ENCODE measurements at places on chromosomes 2 and 18.

GRCh38 chr2:134244086-134244485 is 9.8 kb upstream of the MGAT5 start:
- no peak overlapping the region for H3K4me3 ChIP-seq
- no peak for DNase-seq
- peaks cover 6% of the 10 kb centered on the region for H3K36me3 ChIP-seq
- H3K4me1 ChIP-seq, result peaks cover 71% of the 10 kb centered on the region
- no peaks in the 10 kb centered on the region for H3K27me3 ChIP-seq

- H3K27me3 ChIP-seq, result no peaks in the 10 kb centered on the region
- peak overlapping the region; percentile 91 for H3K4me3 ChIP-seq
- H3K36me3 ChIP-seq, result peaks cover 29% of the 10 kb centered on the region
- no peak for DNase-seq
- peaks cover 31% of the 10 kb centered on the region for H3K4me1 ChIP-seq
These were observed 588 bp downstream of the CHAC2 start for GRCh38 chr2:53768242-53768542.

GRCh38 chr2:177432703-177433102 is 40.1 kb downstream of the AGPS start:
- peaks cover 70% of the 10 kb centered on the region for H3K36me3 ChIP-seq
- DNase-seq, result no peak
- no peaks in the 10 kb centered on the region for H3K4me1 ChIP-seq
- no peak overlapping the region for H3K4me3 ChIP-seq
- no peak overlapping the region for H3K27ac ChIP-seq

DNA sequence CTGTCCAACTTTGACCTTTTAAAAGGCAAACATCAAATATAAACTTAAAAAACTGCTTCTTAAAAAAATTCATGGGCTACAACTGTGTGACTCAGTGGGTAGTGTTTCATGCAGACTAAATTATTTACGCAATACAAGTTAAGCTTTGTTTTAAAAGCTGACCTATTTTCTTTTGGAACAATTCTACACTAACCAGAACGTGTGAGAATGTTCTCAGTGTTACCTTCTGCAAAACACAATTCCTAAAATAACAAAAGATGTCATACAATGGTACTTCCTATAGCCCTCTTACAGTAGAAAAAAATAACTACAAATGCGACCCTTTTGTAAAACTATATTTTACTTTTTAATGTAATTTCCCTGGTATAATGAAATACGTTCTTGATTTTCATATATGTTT is 793.8 kb upstream of the FSHR start:
- no peaks in the 10 kb centered on the region for H3K36me3 ChIP-seq
- H3K4me1 ChIP-seq, result peaks cover 6% of the 10 kb centered on the region
- no peak overlapping the region for H3K27ac ChIP-seq
- no peaks in the 10 kb centered on the region for H3K27me3 ChIP-seq
- no peak overlapping the region for H3K4me3 ChIP-seq

DNA sequence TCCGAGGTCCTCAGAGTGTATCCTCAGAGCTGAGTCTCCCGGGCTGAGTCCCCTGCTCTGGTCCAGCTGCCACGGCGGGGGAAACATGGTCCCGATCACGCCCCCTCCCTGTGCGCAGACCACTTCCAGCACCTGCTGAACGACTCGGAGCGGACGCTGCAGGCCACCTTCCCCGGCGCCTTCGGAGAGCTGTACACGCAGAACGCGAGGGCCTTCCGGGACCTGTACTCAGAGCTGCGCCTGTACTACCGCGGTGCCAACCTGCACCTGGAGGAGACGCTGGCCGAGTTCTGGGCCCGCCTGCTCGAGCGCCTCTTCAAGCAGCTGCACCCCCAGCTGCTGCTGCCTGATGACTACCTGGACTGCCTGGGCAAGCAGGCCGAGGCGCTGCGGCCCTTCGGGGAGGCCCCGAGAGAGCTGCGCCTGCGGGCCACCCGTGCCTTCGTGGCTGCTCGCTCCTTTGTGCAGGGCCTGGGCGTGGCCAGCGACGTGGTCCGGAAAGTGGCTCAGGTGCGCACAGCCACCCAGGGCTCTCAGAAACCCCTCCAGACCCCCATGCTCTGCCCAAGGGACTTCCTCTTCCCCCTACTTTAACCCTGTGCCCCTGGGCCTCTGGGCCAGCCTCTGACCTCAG is 26.7 kb downstream of the GPC1 start:
- DNase-seq, result no peak
- H3K27ac ChIP-seq, result no peak overlapping the region
- no peaks in the 10 kb centered on the region for H3K27me3 ChIP-seq
- no peaks in the 10 kb centered on the region for H3K4me1 ChIP-seq

Data from activated CD8-positive, alpha-beta T cell treated with anti-CD3 and anti-CD28 coated beads, Interleukin-2, amount 10 ng/mL, durations not matched to agents 7 days and 5 days (primary cell).